T-helper 17 cell (primary cell): ENCODE measurements at places on chromosomes 7 and 10. TPM values are rescaled to one million over a fixed set of nuclear protein-coding genes. Genes with fewer than 3 reads are reported as not detected.

GRCh38 chr7:151803841-151804240 is 73.1 kb downstream of the PRKAG2 start:
- DNase-seq, result no peak

- no peak for DNase-seq
Measured at GRCh38 chr10:66671562-66671961, 254.3 kb upstream of the LRRTM3 start.

ECHS1 gene
- total RNA-seq, result 18.2 TPM

DNA sequence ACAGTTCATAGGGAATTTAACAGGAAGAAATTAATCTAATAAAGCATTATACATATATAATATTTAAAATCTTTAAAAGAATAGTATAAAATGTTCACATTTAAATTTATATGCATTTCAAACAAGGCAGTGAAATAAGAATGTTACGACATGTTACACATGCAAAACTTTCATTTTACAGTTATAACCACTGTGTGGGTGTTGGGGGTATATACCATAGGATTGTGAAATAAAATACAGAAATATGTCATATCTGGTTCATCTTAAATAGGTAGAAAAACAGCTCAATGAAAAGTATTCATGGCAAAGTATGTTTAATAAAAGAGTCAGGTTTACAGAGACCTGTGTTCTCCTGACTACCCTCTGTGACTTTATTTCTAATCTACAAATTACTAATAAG is 45.6 kb downstream of the CHCHD3 start:
- no peak for DNase-seq

DNA sequence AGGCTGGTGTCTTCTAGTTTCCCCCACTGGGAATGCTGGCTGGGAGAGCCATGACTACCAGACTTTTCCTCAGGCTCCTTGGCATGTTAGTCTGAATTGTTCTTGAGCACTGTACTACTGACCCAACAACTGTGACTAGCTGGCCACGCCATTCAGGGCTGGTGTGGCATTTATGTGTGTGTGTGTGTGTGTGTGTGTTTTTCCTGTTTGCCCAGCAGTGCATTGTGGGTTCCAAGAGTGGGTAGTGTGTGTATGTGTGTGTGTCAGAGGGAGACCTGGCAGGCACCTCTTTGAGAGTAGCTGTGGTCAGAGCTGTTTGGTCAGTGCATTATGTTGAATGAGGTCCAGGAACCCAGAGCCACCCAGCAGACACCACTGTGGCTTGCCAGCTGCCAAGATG is 9.2 kb downstream of the PCBD1 start:
- DNase-seq, result no peak

GRCh38 chr7:67696878-67697277 is 700.2 kb downstream of the TYW1 start:
- no peak for DNase-seq

ZSCAN21 gene
- total RNA-seq, result 4.2 TPM

- no peak for DNase-seq
Measured at GRCh38 chr7:30069096-30069867, 41.1 kb downstream of the PLEKHA8 start.

GRCh38 chr7:24279512-24279911 is 4.5 kb upstream of the NPY start:
- no peak for DNase-seq

RTKN2 gene
- total RNA-seq, result 8.1 TPM

DNA sequence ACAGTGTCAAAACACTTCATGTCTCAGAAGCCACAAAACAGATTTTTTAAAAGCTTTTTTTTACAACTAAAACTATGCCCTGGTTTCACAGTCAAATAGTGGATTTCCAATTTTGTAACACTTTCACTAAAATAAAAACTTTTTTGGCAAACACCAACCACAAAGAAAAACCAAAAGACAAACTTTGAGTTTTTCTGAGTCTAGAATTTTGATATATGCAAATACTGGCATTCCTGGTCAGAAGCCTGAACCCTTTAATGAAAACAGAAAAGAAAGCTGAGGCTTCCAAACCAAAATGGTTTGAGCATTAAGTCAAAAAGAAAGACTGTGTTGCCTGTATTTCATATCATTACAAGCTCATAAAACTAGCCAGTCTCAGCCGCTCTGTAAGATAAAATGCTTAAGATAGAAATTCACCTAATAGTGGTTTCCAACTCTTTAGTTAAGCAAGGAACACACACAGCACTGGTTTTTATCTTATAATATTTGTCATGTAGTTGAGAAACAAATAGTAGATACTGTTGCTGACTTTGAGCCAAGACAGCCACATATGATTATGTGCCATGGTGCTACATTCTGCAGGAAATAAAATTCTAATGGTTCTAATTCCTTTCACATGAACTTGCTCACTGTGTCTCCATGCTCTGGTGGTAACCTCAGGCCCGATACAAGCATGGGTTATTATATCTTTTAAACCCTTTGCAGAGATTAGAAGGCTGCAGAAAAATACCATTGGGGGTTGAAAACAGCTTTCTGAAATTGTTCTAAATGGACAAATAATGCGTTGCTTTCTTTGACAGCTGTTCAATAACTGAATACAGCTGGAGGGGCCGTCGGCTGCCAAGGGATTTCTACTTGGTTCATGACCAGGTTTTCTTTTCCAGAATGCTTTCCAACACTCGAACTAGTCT is 49.4 kb downstream of the FAM171A1 start:
- no peak for DNase-seq

GRCh38 chr10:30974773-30975415 is 56.8 kb downstream of the ZNF438 start:
- DNase-seq, result no peak

GRCh38 chr10:6926971-6927370 is 346.9 kb upstream of the PRKCQ start:
- DNase-seq, result no peak

SFTPA1 gene
- total RNA-seq, result not detected

GRCh38 chr7:35613150-35613549 is 81.8 kb downstream of the HERPUD2 start:
- no peak for DNase-seq

GRCh38 chr7:141381794-141382427 is 169.3 kb upstream of the AGK start:
- no peak for DNase-seq

GIMAP8 gene
- total RNA-seq, result 8.1 TPM

- no peak for DNase-seq
Measured at GRCh38 chr10:33265621-33266020, 68.8 kb downstream of the NRP1 start.

DNA sequence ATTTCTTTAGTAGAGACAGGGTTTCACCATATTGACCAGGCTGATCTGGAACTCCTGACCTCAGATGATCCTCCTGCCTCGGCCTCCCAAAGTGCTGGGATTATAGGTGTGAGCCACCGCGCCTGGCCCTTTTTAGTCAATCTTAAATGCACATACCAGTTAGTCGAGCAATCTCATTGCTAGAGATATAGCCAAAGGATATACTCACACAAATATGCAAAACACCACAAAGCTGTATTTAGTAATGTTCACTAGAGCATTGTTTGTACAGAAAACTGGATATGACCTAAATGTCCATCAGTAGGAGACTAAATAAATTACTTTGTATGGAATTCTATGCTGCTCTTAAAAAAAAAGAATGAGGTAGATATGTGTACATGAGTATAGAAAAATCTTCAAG is 24.5 kb upstream of the IL6 start:
- DNase-seq, result no peak

DNA sequence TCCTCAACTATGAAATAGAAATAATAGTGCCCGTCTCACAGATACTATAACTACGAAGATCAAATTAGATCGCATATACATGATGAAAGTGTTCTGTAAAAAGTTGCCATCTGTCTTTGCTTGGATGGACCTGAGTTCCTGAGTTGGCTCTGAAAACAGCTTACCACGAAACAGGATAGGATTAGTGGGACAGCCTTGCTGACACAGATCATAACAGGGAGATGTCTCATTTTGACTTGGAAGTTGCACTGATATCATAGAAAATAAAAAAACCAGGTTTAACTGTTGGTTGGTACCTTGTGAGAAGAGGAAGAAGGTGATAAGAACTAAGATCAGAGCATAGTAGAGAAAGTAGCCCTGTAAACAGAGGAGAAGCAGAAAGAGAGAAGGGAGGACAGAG is 79.3 kb upstream of the AGBL3 start:
- no peak for DNase-seq

DNA sequence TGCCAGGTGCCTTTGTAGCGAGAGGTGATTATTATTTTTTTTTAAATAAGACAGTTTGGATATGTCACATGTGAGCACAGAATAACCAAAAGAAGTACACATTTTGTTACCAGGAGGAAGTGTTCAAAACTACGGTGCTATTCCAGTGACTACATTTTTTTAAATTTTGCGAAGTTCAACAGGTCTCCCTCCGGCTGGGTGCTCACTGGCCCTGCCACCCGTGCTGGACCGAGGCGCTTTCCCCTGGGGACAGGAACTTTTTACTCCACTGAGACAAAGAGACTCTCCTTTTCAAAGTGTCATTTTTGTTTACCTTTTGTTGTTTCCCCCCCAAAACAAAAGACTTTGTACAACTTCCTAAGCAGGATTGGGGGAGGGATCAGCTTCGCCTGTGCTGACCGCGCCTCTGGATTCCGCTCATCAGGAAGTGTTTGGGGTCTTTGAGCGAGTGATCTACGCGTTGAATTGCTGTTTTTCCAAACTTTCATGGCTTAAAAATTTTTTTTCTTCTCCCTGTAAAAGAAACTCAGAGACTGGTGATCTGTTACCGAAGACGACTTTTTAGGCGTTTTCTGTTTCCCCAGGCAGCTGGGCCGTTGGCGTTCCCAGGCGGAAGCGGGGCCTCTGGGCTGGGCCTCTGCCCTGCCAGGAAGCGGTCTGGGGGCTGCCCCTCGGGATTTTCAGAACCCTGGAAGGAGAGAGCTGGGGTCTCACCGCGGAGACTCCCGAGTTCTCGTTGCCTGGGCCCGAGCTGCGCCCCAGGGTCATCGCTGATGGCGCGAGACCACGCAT is 7.2 kb downstream of the EN2 start:
- DNase-seq, result no peak

ELN gene
- total RNA-seq, result not detected

CYP17A1 gene
- not detected for total RNA-seq

DNA sequence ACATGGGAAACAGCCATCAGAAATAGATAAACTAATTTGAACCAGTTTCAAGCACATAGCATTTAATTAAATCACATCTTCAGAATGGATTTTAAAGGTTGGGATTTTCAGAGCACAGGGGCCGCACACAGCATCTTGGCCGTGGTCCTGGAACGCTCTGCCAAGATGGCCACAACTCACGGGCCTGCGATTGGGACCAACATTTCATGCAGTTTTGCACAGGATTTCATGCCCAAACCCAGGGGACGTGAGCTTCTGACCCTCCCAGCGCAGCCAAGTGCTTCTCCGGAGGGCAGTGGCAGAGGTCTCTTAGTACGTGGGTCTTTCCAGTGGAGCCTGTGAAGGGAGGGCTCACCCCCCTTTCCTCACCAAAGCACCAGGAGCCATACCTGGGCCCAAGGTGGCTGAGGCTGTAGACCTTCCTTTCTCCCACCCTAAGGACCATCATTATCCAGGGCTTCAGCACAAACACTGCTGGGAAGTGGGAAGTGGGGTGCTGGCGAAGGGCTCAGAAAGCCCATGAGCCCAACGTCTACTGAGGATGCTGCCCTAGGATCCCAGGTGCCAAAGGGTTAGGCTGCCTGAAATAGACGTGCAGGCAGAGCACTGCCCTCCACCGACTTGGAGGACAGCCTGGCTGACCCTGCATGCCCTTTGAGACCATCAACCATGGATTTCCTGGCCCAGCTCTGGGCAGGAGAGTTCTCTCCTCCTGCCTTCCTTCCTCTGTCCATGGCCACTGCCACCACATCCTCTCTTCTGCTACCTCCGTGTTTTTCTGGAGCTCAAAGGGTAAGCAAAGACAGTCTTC is 611.2 kb upstream of the MGMT start:
- no peak for DNase-seq

PHYHIPL gene
- not detected for total RNA-seq

DNA sequence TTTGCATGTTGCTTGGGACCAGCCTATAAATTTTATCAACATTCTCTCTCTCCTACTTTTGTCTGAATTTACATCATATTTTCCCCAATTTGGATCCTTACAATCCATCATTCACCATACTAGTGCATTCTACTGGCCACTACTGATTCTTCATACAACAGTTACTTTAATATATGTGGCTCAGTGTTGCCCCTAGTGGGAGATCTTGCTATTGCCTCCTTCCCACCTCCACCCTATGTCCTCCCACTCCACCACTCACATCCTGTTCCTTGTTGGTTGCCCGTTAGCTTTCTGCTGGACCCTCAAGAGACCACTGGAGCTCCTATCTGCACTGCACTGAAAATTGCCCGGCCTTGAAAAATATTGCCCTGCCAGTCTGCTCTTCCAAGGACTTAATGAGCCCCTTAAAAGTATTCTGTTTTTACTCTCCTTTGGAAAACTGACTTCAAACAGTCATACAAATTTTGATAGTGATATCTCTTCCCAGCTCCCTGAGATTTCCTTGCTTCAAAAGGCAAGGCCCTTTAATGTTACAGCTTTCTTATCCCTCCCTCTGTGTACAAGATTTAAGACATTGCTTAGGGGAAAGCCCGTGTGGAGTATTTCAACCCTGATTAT is 243.2 kb upstream of the TMEM229A start:
- no peak for DNase-seq

GFRA1 gene
- total RNA-seq, result not detected

DNA sequence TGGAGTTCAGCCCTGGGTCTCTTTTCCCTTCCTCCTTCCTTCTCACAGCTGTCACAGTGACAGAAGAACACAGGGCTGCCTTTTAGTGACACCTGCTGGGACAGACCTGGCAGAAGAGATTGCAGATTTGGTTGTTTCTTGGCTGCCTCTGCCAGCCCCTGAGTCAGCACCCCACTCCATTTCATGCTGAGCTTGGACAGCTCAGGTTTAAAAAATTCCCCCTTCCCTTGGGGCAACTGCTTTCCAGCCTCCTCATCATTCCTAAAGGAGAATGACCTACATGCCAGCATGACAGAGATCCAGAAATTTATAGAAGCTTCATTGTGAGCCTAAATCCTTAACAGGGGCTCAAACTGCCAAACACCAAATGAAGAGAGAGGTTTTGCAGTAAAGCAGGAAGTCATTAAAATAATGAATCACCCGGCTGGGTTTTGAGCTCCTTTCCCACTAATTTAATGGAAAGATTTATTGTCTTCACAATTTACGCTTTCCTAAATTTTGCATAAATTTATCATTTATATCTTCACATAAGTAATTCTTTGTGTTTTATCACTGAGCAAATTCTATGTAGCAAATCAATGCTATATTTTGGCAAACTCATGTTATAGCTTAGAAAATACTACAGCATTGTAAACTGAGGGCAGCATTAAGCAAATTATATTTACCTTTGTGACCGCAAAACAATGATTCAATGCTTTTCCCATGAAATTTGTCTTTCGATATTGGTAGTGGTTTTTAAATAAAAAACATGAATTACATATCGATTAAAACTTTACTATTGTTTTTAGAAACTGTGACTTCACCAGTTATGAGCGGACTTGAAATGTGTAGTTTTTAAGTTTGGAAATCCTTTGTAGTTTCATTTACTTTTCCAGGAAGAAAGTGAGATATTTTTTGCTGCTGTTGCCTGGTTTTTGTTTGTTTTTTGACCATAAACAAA is 399.5 kb upstream of the ANKRD30A start:
- DNase-seq, result no peak

DNA sequence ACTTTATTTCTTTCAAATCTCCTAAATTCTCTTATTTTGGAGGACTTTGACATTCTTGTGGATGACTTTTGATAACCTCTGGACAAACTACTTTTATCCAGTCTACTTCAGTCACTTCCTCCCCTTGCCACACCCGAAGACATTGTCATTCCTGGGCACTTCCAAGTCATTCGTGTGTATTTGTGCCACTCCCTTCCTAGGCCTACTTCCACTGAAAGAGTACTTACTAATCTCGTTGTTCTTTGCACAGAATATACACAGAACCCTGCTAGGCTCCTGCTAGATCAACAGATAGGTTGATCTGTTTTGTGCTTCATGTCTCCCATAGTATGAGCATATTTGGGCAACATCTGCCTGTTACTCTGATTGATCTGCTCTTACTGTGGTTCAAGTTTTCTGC is 355.4 kb downstream of the HGF start:
- no peak for DNase-seq
